Stimulated activated CD8-positive, alpha-beta memory T cell treated with anti-CD3 and anti-CD28 coated beads, Interleukin-12 subunit alpha, Interleukin-12 subunit beta, amount 100 ng/mL, for 1 hour (primary cell): ENCODE measurements at places on chromosomes 13 and 19.

GRCh38 chr13:67168384-67168783 is 61.8 kb downstream of the PCDH9 start:
- no peak for DNase-seq

DNA sequence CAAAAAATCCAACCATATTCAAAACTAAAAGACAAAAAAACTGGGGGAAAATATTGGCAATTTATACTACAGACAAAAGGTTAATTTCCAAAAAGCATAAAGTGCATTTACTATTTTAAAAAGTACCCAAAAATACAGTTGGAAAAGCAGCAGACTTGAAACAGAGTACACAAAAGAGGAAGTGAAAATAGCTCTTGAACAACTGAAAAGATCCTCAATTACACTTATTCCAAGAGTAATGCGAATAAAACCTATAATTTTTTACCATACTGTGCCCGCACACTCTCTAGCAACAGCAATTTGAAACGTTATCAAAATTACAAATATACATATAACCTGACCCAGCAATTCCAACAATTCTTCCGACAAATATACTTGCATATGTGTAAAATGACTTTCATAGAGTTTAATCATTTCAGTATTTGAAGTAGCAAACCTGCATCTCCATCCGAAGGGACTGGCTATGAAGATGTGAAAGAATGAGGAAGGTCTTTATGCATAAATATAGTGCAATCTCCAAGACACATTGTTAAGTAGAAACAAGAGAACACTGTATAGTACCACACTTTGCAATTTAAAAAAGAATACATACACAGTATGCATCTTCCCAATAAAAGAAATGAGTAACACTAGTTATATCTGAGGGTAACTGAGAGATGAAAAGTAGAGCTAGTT is 25.4 kb downstream of the ALG5 start:
- no peak for DNase-seq

DNA sequence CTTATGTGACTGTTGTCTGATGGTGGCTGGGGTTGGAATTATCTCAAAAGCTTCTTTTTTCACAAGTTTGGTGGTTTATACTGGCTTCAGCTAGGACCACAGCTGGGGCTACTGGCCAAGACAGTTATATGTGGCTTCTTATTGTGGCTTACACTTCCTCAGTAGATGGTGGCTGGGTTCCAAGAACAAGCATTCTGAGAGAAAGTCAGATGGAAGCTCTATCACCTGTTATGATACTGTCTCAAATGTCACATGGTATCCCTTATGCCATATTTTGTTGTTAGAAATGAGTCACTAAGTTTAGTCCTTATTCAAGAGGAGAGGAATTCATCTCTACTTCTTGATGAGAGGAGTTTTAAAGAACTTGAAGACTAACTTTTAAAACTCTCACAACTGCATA is 41.6 kb downstream of the NDFIP2 start:
- no peak for DNase-seq

- DNase-seq: no peak
Observed at GRCh38 chr13:79973533-79973963, 367.4 kb downstream of the SPRY2 start.

DNA sequence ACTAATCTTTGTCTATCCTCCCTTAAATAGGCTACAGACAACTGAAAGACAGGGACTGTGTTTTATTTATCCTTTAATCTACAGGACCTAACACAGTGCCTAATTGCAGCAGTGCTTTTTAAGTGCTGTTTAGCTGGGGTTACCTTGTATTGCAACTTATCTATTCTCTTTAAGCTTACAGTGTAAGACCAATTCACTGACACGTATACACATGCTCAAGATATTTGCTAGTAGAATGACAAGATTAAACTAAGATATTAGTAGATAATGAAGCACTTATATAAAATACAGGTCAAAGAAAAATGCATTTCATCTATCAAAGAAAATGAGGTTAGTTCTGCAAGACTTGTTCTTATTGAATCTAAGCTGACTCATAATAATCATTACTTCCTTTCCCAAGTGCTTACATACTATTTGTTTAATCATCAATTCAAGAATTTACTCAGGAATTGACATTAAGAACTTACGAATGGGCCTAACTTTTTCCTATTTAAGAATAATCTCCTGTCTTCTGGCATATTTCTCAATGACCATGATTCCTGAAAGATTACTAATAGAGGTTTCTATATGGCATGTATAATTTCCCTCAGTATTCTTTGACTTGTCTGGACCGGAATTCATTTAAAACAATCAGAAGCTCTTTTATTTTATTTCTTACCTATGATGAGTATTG is 75.8 kb upstream of the MAB21L1 start:
- no peak for DNase-seq

DNA sequence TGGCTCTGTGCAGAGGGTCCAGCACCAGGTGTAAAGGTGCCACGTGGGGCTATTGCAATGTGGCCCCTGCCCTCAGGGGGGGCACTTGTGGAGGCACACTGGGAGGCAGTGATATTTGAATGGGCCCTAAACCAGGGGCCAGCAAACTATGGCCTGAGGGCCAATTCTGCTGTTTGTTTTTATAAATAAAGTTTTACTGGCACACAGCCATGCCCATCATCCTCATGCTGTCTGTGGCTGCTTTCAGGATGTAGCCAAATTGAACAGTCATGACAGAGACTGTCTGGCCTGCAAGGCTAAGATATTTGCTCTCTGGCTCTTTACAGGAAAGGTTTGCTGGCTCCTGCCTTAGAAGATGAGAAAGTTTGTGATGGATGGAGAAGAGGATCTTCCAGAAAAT is 33.9 kb upstream of the RANBP3 start:
- no peak for DNase-seq

DNA sequence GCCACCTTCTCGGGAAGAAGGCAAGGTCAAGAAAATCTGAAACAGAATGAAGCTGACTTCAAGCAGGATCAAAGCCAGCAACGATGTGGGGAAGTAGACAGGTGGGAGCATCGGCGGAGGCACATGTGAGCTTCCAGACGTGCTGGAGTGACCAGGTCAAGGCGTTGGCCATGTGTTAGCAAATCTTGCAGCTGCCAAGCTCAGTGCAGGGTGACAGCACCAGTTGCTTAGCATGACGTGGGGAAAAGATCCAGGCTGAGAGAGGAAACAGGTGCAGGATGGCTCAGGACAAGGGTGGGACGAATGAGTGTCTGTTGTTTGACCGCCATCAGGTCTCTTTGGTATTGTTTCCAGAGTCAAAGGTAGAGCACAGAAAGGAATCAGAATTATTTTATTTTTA is 92.3 kb downstream of the TNFSF13B start:
- no peak for DNase-seq

DNA sequence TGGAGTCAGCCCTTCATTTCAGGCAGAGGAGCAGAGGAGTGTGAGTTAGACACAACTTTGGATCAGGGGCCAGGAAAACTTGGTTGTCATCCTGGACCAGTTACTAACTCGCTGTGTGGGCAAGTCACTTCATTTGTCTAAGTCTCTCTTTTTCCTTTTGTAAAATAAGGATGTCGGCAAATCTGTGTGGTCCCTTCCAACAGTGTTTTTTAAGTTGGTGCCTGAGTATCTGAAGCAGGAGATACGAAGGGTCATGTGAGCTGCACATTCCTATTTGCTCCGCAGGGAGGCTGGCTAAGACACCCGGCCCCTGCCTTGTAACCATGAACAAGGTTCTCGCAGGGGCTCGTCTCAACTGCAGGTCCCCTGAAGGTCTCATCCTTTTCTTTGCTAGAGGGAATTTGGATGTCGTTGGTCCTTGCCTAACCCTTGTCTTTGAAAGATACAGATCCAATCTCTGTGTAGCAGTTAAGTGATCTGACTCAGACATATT is 64.3 kb downstream of the LRCH1 start:
- no peak for DNase-seq

DNA sequence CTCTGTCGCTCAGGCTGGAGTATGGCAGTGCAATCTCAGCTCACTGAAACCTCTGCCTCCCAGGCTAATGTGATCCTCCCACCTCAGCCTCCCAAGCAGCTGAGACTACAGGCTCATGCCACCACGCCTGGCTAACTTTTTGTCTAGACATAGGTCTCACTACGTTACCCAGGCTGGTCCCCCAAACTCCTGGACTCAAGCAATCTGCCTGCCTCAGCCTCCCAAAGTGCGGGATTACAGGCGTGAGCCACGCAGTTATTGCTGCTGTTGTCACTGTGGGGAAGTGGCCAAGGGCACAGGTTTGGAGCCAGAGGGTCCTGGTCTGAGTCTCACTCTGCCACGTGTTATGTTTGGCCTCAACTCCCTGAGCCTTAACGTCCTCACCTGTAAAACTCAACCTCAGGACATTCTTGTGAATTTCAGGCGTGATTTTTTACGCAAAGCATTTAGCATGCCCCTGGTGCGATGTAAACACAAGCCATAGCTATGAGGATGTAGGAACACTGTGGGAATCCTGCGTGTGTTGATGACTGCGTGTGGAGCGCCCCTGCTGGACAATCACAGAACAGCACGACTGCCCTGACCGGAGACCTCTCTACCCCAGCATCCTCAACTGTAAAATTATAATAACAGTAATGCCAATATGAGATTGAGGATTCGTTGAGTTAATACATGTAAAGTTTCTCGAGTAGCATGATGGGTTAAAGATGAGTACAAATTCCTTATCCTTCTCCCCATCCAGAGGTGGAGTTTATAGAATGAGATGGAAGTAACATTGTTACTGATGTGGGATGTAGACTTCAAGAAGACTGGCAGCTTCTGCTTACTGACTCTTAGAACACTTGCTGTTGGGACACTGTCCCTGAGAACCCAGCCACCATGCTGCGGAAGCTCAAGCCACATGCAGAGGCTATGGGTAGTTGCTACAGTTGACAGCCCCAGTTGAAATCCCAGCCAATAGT is 41.8 kb upstream of the PNMA8B start:
- peak; percentile 43 for DNase-seq

- DNase-seq: no peak
Observed at GRCh38 chr13:105625691-105626090, 909.8 kb downstream of the EFNB2 start.

GRCh38 chr19:2806736-2807378 is 12.8 kb upstream of the ZNF554 start:
- no peak for DNase-seq

DNA sequence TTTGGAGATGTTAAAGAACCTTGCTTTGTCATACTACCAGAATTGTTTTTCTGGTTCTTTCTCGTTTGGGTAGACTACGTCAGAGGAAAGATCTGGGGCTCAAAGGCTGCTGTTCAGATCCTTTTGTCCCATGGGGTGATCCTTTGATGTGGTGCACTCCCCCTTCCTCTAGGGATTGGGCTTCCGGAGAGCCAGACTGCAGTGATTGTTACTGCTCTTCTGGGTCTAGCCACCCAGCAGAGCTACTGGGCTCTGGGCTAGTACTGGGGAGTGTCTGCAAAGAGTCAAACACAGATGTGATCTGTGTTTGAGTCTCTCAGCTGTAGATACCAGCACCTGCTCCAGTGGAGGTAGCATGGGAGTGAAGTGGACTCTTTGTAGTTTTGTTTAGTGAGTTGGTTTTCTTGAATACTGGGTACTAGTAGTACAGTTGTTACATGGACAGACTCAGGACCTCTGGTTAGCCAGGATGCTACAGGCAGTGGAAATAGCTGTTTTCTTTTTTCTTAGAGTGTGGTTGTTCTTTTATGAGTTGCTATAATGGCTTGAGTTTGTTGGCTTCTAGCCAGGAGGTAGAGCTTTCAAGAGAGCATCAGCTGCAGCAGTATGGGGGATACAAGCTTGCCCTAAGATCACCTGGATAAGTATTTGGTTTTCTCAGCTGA is 34.4 kb downstream of the DNAJC15 start:
- DNase-seq: no peak

DNA sequence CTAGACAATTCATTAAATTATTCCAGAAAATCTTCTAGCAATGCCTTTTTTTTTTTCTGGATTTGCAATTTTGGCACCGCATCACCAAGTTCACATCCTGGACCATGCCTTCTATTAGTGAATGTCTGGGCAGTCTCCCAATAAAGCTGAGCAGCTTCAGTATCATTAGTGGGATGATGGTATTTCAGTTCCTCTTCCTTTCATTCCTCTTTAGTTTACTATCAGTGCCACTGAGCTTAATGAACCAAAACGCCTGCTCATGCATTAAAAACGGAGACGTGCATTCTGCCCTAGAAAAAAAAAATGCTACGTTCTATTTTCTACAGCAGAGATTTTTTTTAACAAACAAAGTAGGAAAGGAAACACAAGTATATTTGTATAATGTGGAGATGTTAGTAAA is 343.0 kb downstream of the PCDH9 start:
- no peak for DNase-seq

DNA sequence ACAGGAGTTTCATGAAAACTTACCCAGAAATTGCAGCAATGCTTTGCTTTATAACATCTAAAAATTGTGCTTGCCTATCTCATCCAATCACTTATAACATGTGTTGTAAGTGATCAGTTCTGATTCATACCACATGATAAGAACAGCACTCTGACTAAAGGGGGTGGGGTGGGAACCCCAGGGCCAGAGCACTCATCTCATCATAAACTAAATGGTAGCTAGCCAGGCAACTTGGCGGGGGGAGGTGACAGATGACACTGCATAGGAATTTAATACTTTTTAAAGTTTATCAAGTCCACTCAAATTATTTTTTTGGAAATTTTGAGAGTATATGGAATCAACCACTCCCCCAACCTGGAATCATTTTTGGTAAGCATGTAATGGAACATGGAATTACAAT is 42.1 kb downstream of the FOXO1 start:
- DNase-seq: no peak

DNA sequence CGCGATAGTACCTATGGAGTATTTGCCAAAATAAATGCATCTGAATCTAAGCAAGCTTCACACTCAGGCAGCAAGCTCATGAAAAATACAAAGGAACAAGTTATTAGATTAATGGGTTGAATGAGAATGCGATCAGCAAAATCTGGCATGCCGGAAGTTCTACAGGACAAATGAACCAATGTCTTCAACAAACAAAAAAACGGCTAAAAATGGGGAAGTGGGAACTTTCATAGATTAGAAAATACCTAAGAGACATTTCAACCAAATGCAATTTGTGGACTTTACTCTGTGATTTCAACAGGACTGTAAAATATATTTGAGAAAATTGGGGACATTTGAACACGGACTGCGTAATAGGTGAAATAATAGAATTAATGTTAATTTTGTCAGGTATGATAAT is 22.4 kb upstream of the RNASEH2B start:
- DNase-seq: no peak

DNA sequence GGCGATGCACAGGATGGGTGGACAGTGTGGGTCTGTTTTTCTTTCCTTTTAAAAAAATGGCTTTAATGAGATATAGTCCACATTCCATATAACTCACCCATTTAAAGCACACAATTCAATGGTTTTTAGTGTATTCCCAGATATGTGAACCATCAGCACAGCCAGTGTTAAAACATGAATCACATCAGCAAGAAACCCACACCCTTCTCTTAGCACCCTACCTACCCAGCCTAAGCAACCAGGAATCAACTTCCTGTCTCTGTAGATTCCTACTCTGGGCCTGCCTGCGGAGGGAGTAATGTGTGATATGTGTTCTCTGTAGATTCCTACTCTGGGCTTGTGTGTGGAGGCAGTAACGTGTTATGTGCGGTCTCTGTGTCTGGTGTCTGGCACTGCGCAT is 11.9 kb downstream of the TMEM255B start:
- no peak for DNase-seq

GRCh38 chr19:10122045-10122444 is 2.3 kb upstream of the EIF3G start:
- DNase-seq: no peak
